ENCODE measurements at places on chromosomes 11 and 22. TPM values are rescaled to one million over a fixed set of nuclear protein-coding genes. Genes with fewer than 3 reads are reported as not detected.

The CEP126 gene
- polyA plus RNA-seq = 3.3 TPM

DNA sequence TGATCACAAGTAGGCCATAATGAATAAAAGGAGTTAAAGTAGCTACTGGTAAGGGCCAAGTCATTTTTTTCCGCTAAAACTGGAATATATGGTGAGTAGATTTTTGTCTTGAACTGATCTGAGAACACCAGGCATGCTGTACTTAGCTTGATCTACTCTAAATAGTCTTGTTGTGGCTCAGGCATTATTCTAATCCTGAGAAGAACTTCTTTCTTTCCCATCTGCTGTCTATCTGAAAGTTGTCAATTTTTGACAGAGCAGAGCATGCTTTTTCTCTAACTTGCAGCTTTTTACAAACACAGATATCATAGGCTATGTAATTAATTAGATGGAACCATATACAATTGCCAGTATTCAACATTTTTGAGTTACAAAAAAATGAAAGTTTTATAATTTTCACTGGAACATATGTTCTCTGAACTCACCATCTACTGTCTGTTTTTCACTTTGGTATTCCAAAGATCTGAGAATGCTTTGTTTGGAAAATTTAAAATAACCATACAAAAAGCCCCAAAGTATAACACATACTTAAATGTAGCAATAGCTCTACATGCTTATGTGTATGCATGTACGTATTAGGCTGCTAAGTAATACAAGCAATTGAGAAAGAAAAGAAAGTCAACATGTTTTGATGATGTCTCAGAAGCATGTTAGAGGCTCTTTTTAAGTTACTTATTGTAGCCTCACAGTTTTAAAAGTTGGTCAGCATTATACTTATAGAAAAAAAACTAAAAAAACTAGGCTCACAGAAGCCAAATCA is 542.7 kb upstream of the LUZP2 start:
- no peak for DNase-seq

The NUCB2 gene
- polyA plus RNA-seq = 60.5 TPM

DNA sequence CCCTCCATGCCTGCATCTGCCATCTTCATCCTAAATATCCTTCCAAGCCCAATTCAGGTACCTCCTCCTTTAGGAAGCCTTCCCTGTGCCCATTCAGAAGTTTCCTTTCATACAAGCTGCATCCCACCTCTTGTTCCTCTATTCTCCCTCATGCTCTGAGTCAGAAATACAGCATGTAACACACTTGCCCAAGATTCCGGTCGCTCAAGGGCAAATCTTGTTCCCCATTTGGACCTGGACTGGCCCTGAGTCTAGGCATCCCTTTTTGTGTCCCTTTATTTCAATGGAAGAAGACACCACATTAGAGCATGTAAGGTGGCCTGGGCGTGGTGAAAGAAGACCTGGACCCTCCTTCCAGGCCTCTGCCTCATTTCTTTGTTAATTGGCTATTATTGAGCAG is 38.5 kb downstream of the RTL6 start:
- no peak for DNase-seq

DNA sequence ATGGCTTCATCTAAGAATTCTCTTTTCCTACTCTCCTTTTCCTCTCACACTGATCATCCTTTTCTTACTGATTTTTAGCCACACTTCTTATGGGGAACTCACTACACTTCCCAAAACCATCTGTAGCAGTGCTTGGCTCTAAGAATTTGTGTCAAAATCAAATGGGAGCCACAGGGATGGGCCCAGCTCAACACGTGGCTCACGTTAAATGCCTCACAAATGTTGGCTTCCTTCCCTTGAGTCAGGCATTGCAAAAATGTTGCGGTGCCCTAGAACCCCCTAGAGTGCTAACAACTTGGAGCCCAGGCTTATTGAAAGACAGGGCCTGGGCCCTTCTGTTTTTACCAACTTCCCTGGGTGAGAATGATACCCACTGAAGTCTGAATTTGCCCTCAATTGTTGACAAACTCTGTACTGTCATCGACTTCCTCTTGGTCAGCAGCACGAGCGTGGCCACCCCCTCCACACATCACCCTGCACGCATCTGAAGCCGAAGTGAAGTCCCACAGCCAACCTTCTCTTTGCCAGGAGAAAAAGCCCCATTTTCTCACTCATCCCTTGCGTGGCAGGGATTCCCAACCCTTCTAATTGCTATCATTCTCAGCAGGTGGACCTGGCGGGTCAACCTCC is 69.7 kb downstream of the ELFN2 start:
- DNase-seq = no peak

DNA sequence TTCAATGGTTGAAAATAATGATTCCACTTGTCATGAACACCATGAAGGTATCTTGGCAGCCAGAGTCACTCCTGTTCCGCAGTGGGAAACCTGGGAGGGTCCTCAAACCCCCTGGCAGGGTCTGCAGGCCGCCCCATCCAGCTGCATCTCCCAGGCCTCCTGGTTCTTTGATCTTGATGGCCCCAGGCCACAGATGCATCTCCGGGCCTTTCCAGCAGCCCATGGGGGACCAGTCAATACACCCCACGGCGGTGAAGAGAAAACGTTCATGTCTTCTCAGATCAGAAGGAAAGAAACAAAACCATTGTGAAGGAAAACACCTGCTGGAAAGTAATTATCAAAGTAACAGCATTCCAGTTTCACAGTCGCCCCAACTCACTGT is 1.8 kb upstream of the TTLL8 start:
- DNase-seq = no peak

Measured in left renal cortex interstitium (tissue), 4 donors.